Immature natural killer cell (primary cell): ENCODE measurements at places on chromosomes 13 and 19. TPM values are rescaled to one million over a fixed set of nuclear protein-coding genes. Genes with fewer than 3 reads are reported as not detected.

ZNF613 gene
- 6.8 TPM for polyA plus RNA-seq

SUCLA2 gene
- polyA plus RNA-seq: 35.9 TPM

LGALS13 gene
- polyA plus RNA-seq: not detected

ZNF497 gene
- polyA plus RNA-seq: 0.62 TPM

DACT3 gene
- polyA plus RNA-seq: not detected

VSIG10L gene
- not detected for polyA plus RNA-seq

LGALS14 gene
- not detected for polyA plus RNA-seq
